IPS DF 19.7 (cell line): ENCODE measurements at places on chromosomes 2 and 18.

- no peak for DNase-seq
Measured at GRCh38 chr2:96815326-96816126, 542 bp upstream of the CNNM3 start.

DNA sequence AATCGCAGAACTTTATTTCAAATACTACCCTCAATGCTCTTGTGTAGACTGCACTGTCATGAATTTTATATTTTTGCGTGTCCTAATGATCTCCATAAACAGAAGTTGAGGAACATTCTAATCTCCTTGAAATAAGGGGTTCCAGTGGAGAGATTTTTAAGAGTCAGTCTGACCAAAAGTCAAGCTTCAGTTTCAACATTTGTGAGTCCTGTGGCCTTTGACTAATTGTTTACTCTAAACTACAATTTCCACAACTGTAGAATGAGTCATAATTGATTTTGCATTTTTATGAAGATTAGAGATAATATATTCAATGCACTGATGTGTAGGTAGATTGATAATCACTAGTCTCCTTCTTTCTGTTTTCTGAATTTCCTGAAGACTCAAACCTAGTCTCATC is 720.3 kb upstream of the ID2 start:
- DNase-seq, result no peak

DNA sequence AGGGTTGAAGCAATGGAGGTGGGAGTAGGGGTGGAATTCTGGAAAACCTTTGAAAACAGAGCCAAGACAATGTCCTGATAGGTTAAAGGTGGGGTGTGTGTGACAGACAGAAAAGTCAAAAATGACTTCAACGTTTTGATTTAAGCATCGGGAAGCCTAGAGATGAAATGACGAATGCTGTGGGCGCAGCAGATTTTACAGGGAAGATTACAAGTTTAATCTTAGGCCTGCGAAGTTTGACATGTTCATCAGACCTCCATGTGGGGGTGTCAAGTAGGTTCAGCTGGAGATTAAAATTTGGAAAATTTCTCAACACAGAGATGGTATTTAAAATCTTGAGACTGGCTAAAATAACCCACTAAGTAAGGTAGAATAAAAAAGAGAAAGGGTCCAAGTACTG is 453.3 kb downstream of the TXNL1 start:
- no peak for DNase-seq

DNA sequence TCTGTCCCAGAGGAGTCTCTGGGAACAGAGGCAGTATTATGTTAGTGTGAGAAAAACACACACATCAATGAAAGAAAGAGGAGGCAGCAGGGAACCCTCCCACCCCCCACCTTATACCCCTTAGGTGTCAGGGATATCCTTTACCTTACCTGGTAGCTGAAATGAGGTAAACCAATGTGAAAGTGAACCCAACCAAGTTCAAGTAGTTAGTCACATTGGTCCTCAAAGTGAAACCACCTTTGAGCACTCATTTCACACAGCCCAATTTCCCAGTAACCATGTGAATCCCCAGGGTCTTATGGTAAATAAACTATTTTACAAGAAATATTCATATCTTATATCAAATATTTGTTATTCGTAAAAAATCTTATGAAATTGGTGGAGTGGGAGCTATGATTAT is 377.8 kb downstream of the LRATD1 start:
- no peak for DNase-seq

- DNase-seq, result no peak
Measured at GRCh38 chr2:201127152-201127511, 11.2 kb downstream of the CFLAR start.

DNA sequence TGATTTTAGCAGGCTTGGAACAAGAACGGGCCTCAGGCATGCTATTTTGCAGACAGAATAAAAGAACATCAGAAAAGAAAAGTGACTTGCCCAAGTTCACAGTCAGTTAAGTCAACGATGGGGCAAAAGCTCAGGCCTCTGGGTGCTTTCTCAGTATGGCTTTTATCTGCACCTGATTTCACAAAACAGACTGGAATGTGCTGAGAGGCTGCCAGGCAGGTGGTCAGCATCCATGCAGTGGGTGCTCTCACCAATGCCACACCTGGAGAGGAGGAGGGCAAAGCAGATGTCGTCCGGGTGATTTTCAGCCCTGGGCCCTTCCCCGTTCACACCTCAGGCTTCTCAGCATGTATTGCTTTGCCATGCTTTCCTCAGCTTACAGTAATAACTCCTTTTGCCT is 854.6 kb downstream of the RNF144A start:
- no peak for DNase-seq

GRCh38 chr2:69298261-69298660 is 88.8 kb downstream of the GFPT1 start:
- no peak for DNase-seq

DNA sequence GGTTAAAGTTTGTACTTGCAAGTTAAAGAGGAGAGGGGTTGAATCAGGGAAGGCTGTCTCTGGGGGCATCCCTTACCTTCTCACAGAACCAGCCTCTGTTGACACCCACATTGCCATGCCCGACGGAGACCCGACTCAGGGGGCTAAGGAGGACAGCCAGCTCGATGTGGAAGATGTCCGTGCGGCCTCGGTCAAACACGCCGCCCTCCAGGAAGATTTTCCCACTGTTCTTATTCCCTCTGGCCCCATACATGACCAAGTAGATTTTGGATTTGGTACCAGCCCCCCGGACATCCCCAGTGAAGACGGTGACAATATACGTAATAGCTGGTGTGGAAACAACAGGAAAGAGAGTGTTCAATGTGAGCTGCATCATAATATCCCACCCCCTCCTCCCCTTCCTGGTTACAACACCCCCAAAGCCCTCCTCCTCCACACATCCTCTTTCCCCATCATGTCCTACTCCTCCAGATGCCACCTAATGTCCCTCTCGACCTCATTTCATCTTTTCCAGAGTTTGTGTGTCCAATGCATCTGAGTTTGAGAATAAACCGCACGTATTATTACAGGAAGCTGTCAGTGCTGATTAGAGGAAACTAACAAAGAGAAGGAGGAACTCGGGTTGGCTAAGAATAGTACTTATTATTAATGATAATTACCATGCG is 55.7 kb downstream of the LOXHD1 start:
- no peak for DNase-seq

GRCh38 chr2:55232863-55233657 is 572 bp downstream of the RPS27A start:
- DNase-seq, result no peak

GRCh38 chr18:23648940-23649607 is 13.6 kb downstream of the ANKRD29 start:
- DNase-seq, result no peak

GRCh38 chr2:236776695-236777251 is 207.1 kb downstream of the ACKR3 start:
- DNase-seq, result no peak

- DNase-seq, result no peak
Measured at GRCh38 chr2:169027234-169027633, 3.9 kb downstream of the ABCB11 start.

DNA sequence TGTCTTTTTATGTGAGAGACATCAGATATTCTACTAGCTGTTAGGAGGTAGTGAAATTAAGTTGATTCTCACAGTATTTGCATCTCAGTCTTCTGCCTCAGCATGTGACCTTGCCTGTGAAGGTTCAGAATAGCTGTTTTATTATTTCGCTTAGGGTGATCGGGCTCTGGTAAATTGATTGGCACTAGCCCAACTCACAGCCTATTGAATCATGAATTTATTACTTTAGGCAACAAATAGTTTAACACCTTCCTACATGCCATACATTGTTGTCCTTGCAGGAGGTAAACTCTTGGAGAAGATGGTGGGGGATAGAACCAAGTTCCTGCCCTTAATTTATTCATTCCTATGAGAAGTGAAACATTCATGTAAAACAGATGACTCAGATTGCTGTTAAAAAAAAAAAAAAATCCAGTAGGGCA is 101.9 kb downstream of the GPD2 start:
- DNase-seq, result peak; percentile 15

DNA sequence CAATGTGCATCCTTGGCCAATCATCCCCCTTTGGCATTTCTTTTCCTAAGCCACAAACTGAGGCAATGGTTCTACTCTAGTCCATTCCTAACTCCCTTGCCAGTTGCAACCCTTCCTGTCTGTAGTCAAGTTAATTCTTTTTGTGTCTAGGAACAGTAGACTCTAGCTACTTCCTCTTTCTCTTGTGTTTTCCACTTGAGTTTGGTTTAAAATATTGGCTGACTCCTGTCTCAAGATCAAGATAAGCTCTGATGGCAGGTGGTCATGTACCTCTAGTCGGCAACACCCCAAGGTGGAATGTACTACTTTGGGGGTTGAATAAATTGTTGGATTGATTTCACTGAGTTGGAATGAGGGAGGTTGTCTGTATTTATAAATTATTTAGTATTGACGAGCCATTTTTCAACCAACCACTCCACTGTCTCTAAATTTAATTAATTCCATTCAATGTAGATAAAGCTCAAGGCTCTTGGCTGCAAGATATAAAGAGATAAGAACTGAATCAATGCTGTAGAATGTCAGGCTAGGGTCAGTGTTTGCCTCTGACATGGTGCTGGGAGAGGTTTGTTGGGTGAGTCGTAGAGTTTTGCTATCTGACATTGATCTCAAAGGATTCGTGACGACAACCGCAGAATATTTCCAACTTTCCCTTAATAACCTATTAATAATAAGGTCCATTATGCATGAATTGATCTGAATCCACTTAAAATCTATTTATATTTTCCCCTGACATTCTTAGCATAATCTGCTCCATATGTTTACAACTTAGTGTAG is 188.7 kb upstream of the APCDD1 start:
- DNase-seq, result no peak

GRCh38 chr2:216761133-216761532 is 65.8 kb upstream of the IGFBP5 start:
- no peak for DNase-seq

GRCh38 chr2:51553476-51553875 is 521.5 kb upstream of the NRXN1 start:
- DNase-seq, result no peak

GRCh38 chr2:7825591-7826312 is 856.1 kb upstream of the ID2 start:
- DNase-seq, result no peak

DNA sequence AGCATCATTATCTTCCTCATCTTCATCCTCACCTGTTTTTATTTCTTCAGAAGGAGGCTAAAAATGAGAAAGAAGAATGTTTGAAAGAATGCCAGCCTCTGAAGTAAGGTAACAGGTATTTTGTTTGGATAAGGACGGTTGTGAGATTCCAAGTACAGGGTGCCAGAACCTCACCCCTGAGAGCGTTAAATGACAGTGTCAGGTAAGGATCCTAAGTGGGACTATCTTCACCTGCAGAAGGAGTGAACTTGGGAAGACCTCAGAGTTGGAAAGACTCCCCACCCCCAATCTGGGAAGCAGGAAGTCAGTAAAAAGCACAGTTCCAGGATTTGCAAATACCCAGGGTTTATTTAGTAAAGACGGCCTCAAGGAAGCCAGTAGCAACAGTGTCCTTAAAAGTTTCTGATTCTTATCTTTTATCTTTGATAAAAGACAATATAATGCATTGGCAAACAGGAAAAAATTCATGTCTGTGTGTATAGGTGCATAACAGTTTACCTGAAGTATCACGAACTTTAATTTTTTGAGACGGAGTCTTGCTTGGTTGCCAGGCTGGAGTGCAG is 52.3 kb downstream of the THOC1 start:
- DNase-seq, result no peak

DNA sequence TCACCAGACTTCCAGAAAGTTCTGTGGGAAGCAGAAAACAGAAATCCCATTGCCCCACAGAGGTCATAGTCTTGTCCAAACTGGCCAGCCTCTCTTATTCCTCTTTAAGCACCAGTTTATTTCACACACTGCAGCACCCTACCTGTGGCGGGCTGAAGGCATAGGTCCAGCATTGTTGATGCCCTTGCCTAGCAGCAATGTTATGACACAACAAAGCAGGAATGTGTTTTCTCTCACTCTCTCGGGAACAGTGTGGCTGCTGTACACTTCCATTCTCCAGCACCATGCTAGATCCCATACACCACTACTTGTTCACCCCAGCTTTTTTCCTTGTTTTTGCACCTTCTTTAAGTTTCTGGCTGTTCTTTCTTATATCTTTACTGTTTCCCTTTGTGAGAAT is 181.6 kb downstream of the DNAH6 start:
- no peak for DNase-seq

- DNase-seq, result no peak
Measured at GRCh38 chr2:196268538-196269338, 97.4 kb upstream of the STK17B start.

DNA sequence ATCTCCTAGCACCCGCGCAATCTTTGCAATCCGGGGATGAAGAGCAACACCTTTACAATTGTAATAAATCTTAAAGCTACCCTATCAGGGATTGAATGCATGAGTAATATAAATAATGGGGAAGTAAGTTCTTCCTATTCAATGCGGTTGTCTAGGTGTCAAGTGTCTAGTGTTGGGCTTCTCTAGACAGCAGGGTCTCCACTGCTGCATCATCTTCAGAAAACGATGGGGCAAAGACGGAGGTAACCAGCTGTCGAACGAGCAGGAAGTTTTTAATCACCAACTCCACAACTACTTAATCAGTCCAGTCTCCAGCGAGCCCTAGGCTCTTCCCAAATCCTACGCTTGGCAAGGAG is 573 bp downstream of the STAM2 start:
- no peak for DNase-seq

DNA sequence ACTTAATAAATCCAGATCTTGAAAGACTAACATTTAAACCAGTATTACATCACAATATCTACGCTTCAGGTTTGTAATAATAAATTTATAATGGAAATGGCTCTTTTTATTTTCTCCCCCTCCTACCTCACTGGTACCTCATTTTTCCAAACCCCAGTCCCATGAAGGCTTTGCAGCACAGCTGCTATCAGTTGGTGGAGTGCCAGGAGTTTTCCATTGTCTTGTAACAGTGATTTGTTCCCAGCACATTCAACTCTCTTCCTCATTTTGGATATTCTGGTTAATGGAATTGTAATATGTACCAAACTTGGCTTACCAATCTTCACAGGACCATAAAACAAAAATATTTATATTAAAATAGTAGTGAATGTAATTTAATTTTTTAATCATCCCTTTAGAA is 91.2 kb downstream of the VRK2 start:
- no peak for DNase-seq

DNA sequence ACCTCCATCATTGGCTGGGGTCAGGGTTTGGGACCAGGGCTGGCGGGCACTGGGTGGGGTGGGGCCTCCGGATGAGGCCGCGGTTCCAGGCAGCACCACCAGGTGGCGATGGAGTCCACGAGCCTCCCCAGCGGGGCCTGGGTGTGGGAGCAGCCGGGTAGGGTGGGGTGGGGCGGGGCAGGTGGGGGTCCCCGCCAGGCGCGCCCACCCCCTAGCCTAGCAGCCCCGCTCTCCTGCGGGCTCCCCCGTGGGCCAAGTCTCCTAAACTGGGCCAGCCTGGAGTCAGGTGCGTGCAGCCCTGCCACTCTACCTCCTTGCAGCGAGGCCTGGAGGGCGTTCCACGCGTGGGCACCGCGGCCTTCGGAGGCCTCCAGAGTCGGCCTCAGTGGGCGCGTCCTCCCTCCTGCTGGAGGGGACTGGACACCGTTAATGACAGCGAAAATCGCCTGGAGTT is 187.5 kb downstream of the TWIST2 start:
- DNase-seq, result no peak

- DNase-seq, result no peak
Measured at GRCh38 chr2:221704442-221704841, 132.3 kb upstream of the EPHA4 start.
